ENCODE measurements at places on chromosomes 1 and 21.
A peak's percentile ranks its signal among the peaks of the same experiment; 100 is the strongest.

DNA sequence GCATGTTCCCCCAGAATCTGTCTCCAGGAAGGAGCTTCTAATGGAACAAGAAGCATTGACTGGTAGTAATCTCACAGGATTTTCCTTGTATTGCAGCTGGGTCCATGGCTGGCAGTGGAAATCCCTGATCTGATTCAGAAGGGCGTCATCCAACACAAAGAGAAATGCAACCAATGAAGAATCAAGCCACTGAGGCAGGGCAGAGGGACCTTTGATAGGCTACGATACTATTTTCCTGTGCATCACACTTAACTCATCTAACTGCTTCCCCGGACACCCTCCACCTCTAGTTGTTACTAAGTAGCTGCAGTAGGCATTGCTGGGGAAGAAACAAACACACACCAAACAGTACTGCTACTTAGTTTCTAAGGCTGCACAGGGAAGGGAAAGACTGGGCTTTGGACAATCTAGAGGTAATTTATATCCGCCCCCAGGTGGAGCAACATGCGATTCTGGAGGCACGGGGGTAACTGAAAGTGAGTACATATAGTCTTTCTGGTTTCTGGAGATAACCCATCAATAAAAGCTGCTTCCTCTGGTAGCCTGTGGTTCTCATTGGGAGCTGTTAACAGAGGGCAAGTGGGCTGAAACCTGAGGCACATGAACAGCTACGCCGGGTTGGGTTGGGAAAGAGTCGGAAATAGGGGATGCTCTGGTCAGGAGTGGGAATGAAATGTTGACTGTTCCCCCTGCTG, 837 bp upstream of the USP21 start:
- DNase-seq = no peak

DNA sequence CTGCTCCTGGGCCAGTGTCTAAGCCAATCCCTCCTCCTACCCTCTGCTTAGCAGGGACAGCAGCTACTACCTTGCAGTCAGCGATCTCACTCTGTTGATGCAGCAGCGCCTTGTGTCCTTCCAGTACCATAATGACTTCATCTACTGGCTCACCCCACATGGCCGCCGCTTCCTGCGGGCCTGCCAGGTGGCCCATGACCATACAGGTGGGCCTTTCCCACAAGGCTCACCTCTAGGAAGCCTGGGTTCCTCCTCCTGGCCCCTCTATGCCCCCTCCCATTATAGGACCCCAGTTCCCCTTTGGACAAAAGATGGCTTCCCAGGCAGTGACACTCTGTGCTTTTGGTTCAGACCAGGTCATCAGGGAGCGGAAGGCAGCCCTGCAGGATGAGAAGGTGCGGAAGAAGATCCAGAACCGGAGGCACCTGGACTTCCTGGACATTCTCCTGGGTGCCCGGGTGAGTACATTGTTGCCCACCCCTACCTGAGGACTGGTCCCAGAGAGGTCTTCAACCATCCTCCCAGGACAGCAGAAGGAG, 15.1 kb downstream of the CYP4B1 start:
- no peak for DNase-seq

DNA sequence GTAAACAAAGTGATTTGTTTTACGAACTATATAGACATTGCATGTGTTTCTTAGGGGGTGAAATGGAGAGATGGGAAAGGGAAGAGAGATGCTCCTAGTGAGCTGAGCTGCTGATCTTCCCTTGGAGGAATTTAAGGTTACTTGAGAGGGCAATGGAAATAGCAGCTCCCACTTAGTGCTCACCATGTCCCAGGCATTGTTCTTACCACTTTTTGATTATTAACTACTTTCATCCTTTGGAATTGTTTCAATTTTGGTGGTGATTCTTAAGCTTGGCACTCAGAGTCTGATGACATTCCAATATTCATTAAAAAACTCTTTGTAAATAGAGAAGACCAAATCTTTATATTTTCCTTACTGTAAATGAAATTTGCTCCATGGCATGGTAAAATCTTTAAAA, 124.9 kb downstream of the ITSN1 start:
- no peak for DNase-seq

GRCh38 chr21:35840197-35840799, 220.0 kb downstream of the SETD4 start:
- DNase-seq = peak; percentile 80

- DNase-seq = no peak
These were observed 13.0 kb upstream of the SLC35A3 start for GRCh38 chr1:99956755-99957154.

- peak; percentile 64 for DNase-seq
These were observed 146.6 kb downstream of the ROR1 start for GRCh38 chr1:63920154-63921117.

DNA sequence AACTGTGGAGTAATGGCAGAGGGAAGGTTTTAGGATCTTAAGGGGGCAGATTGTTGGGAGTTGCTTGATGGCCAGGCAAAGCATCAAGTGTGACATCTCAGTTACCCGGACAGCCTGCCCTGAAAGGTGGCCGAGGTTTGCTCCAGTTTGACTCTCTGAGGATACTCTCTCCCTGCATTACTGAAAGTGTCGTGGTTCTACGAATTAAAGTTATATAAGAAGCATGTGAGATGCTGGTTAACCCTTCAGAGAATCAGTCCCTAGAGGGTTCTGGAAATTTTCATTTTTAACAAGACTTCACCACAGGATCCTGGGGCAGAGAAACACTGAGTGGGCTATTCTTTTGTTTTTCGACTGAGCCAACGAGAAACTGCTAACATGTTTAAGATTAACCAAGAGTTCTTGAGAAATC, 689 bp upstream of the ZNF644 start:
- no peak for DNase-seq

GRCh38 chr1:200053646-200054045, 26.1 kb downstream of the NR5A2 start:
- no peak for DNase-seq

- DNase-seq = no peak
These were observed 25.3 kb downstream of the IGSF21 start for GRCh38 chr1:18132711-18133541.

DNA sequence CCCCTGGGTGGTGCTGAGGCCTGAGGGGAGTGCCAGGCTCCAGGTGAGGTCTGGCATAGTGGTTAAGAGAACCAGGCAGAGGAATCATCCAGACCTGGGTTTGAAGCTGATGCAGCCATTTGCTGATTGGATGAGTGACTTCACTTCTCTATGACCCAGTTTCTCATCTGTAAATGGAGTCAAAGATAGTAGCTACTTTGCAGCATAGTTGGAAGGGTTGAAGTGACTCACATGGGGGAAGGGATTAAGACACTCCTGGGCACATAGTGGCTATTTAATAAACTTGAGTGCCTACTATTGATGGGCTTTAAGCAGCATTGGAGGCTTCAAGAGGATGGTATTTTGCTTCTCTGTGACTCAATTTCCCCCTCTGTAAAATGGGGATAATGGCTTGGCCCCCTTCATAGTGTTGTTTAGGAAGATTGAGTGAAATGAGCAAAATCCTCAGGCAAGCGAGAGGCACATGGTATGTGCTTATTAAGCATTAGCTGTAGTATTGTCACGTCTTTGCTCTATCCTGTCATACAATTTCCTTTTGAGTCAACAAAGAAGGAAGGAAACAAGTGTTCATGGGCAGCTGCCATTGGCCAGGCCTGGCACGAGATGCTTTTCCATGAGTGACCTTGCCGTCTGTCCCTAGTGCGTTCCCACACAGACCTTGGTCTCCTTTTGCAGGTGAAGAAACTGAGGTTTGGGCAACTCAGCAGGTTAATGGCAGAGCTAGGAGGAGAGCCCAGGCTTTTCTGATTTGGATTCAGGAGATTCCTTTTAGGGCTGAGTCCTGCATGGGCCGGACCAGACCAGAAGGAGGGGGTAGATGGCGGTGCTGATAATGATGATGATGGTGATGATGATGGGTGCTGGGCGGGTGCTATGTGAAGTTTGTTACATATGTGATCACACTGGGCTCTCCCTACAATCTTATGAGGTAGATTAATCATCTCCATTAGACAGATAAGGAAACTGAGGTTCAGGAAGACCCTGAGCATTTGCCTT, 131.1 kb upstream of the WNT4 start:
- no peak for DNase-seq

DNA sequence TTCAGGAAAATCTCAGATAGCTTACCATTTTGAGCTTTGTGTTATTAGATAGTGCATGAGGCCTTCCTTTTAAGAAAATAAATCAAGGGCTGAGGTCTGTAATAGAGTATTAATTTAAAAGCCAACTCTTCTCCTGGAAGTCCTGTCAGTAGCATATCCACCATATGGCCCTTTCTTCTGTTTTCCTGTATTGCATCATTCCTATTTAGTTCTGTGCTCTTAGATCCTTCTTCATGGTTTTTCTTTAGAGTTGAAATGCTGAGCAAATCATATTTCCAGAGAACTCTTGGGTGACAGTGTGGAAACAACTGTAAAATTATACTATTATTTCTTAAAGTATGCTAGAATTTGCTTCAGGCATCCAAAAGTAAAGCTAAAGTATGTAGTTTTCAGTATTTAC, 91.7 kb downstream of the TTC3 start:
- DNase-seq = no peak

GRCh38 chr1:61727544-61727943, 2.6 kb upstream of the TM2D1 start:
- no peak for DNase-seq

DNA sequence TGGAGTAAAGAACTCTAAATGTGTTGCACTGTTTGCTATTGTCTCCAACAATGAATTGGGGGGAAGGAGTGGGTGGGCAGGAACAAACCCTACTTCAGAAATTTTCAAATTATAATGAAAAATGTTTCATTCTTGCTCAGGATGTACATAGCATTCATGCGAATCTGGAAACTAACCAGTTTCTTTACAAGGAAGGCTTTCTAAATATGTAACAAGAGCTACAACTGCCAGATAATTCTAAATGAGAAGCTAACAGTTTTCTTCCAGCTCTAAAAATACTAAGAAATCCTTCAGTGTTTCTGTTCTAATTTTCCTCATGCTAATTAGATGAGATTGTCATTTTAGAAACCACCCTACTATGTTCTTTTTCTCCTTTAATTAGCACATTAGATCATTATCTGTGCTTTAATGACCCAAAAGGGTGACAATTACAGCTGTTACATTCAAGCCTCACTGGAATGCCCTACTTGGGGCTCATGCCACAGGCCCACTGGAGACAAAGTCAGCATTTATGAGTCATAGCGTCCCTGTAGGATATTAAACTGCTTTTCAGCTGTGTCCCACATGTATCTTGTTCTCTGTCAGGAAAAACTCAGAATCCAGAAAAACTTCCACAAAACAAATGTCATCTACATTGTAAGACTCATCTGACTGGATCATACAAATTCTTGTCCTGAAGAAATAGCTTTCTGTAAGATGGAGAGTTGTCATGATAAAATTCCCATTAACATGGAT, 804.6 kb upstream of the CXADR start:
- no peak for DNase-seq

- DNase-seq = no peak
These were observed 1.8 kb downstream of the MX2 start for GRCh38 chr21:41363370-41364270.

- DNase-seq = peak; percentile 98
These were observed at the start of gene SNRPE for GRCh38 chr1:203861379-203862184. Gene SNRPE (plus strand): TSS chr1:203861599. CDS start chr1:203861660, 61 bp downstream.

DNA sequence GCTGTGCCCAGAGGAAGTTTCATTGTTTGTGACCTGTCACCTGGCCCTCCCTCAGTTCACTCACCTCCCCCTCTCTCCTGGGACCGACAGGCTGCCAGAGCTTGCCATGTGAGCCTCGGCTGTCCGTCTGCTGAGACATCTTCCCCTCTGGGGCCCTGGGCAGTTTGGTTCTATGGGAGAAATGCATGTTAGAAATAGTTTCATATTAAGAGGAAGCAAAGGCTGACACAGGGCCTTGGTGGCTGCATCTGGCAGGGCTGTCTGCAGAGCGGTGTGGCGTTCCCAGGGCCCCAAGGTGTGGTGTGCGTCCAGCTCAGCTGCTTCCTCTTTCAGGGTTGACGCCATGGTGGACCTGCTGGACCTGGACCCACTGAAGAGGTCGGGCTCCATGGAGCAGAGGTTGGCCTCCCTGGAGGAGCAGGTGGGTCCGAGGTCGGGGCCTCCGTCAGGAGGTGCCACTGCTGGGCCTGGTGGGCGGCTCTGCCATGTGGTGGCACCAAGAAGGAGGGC, 31.9 kb upstream of the LRRC3 start:
- no peak for DNase-seq

DNA sequence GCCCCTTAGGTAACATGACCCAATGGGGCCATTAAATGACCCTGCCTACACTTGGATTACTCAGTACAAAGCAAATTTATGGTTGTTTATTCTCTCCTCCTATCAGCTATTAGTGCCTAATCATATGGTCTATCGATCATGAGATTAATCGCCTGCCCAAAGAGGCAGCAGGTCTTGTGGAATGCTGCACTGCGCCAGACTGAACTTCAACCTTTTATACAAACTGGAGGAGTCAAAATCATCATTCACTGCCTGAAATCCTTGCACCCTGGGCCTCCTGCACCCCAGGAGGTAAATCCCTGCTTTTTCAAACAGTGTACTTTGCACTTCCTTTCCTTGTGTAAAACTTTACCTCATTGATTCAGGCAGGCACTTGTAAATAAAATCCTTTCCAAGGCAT, 69.7 kb downstream of the NFIA start:
- no peak for DNase-seq

GRCh38 chr1:1965546-1965945, 38.0 kb downstream of the CFAP74 start:
- DNase-seq = no peak

DNA sequence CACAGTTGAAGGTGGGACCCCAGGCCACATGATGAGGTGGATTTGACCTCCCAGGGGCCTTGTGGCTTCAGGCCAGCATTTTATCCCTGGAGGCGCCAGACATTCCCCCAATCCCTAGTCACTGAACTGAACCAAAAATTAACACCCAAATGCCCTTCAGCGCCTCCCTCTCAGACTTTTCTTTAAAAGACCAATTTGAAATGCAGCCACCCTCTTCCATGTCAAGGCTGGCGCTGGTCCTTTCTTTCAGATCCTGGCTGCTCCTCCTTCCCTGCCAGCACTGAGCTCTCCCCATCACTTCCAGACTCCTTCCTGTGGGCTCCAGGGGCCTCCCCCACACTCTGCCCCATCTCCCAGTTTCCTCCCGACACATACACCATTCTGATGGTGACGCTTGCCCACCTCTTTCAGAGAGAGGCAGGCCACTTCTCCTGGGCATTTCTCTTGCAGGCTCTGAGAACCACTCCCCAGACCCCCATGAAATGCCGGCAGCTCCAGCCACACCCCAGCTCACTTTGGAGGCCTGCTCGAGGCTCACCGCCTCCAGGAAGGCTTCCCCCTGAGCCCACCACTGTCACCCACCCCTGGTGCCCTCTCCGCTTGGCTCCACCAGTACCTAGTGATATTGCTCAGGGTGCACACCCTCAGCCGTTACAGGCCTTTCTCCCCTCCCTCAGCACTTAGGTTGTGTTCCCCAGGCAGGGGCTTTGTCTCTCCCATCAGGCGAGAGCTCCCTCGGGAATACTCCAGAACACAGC, 27.0 kb downstream of the NAV1 start:
- no peak for DNase-seq

- DNase-seq = no peak
These were observed 10.6 kb downstream of the UBR4 start for GRCh38 chr1:19199329-19199968.

GRCh38 chr1:29129916-29130315, 6.2 kb upstream of the TMEM200B start:
- no peak for DNase-seq

Data from SK-MEL-5 (cell line).